HFFc6 (cell line): ENCODE measurements at places on chromosomes 2 and 18. TPM values are rescaled to one million over a fixed set of nuclear protein-coding genes. Genes with fewer than 3 reads are reported as not detected.

Gene DLX2
- total RNA-seq = 8.8 to 12.7 TPM (median 12.1 TPM) in 3 replicates

Gene SLC9A4
- total RNA-seq = not detected in 3 replicates

Gene DNAJC5G
- not detected in 3 replicates for total RNA-seq

Gene SKOR2
- not detected in 2 replicates for total RNA-seq

- peak overlapping the region; percentile 93 for H3K4me3 ChIP-seq
- H3K27ac ChIP-seq = peak overlapping the region; percentile 90
- H3K27me3 ChIP-seq = no peaks in the 10 kb centered on the region; the same call in 1 of the 2 replicates
- peak; percentile 41 for DNase-seq
Observed at GRCh38 chr2:200305797-200306195, 697 bp upstream of the SPATS2L start.

GRCh38 chr2:10935953-10936942 lies 24.5 kb downstream of the KCNF1 start:
- peaks cover 63% of the 10 kb centered on the region for H3K4me1 ChIP-seq
- H3K36me3 ChIP-seq = peaks cover 28% of the 10 kb centered on the region
- peaks cover 6% of the 10 kb centered on the region for H3K27me3 ChIP-seq
- peak; percentile 99 for DNase-seq

- DNase-seq = peak; percentile 22
- H3K27ac ChIP-seq = no peak overlapping the region
- H3K4me1 ChIP-seq = peaks cover 15% of the 10 kb centered on the region; the same call in 1 of the 2 replicates
- peaks cover 16% of the 10 kb centered on the region for H3K27me3 ChIP-seq
- H3K4me3 ChIP-seq = no peak overlapping the region
Observed at GRCh38 chr2:18154259-18154658, 275.8 kb downstream of the KCNS3 start.

- DNase-seq = no peak
- H3K36me3 ChIP-seq = no peaks in the 10 kb centered on the region
- H3K27me3 ChIP-seq = peaks cover 24% of the 10 kb centered on the region
Observed at GRCh38 chr2:237956402-237956736, 10.4 kb upstream of the UBE2F start.

DNA sequence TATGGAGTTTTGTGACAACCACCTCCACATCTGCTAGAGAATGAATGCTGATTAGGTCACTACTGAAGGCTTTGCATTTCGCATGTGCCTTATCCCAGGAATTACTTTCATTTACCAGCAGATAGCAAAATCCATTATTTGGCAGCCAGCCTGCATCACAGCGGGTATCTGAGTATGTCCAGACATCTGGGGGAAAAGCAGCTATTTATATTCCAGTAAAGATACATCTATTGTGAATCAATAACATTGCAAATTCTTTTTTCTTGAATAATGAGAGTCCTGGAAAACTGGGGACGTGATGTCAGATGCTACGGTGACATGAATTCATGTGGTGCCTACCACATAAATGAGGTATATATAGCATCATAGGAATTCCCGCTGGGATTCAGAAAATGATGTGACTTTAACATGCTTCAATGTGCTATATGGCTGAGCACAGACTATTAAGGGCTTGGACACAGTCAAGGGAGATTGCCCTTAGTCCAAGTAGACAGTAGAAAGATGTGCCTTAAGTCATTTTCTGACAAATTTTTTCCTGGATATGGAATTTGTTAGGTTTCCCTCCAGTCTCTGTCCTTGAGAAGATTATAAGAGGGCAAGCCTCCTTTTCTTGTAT lies 84.2 kb upstream of the CD302 start:
- H3K4me1 ChIP-seq = peaks cover 8% of the 10 kb centered on the region
- no peak overlapping the region for H3K4me3 ChIP-seq
- H3K27me3 ChIP-seq = peaks cover 8% of the 10 kb centered on the region
- no peak overlapping the region for H3K27ac ChIP-seq

DNA sequence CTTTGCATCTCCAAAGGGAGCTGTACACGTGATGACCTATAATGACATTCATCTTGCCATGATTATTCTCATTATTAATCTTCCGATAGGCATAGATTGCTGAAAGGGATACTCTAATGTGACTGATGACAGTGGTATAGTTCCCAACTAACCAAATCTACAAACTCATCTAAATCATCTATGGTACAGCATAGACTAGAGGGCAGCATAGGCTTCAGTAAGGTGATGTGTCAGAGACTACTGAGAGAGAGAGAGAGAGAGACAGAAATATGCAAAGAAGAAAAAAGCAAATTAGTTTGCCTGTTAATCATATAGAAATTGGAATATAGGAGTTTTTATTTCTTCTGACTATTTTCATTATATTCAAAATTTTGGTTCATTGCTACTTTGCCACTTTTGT lies 89.3 kb downstream of the CSRNP3 start:
- H3K4me3 ChIP-seq = no peak overlapping the region
- no peaks in the 10 kb centered on the region for H3K27me3 ChIP-seq
- no peak overlapping the region for H3K27ac ChIP-seq
- no peak for DNase-seq
- H3K36me3 ChIP-seq = no peaks in the 10 kb centered on the region
